ENCODE measurements at places on chromosomes 11 and 22.

DNA sequence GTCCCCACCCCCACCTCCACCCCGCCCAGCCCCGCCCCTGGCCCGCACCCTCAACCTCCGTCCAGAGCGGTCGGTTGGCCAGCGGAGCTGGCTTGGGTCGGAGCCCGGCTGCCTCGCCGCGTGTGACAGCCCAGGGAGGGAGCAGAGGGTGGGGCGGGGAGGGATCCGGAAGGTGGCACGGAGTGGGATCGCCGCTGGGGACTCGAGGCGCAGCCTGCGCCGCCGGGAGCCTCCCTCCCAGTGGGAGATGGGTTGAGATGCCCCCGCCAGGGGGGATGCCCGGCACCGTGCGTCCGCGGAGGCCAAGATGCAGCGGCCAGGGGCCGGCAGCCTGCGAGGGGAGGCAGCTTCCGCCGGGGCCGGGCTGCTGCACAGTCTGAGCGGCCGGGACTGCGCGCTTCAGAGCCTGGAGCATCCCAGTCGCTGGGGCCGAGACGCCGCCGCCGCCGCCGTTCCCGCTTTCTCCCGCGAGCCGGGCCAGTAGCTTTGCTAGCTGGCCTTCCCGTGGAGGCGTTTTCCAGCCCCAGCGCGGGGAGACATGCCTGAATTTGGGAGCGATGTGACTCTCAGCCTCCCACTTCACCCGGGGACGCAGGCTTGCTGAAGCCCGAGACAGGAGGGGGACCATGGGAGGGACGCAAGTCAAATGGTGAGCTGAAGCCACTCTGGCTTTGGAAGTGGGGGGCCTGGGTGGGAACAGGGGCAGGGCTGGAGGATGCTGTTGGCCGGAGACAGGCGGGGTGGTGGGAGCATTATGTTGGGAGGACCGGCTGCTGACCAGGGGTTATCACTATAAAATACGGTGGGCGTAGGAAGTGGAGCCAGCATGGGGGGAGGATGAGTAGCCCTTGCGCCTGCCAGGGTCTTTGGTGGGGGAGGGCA lies 40.2 kb downstream of the DIXDC1 start:
- DNase-seq, result no peak

- DNase-seq, result no peak
These were observed 43.4 kb upstream of the NFRKB start for GRCh38 chr11:129938764-129939163.

DNA sequence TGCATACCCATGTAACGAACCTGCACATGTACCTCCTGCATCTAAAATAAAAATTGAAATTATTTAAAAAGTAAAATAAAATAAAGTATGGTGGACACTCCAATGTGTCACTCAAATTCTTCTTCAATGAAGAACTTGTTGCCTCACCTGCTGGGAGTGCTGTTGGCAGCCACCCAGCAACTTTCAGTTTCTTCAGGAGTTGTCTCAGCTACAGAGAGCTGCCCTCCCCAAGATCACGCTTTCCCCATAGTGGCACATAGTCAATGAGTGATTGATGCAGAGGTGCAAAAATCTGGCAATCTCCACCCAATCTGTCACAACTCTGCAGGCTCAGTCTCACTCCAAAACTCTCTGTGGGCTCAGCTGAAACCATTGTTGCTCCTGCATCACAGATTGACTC lies 92.3 kb upstream of the C11orf87 start:
- no peak for DNase-seq

GRCh38 chr11:134731213-134731961 lies 319.3 kb upstream of the B3GAT1 start:
- DNase-seq, result no peak

DNA sequence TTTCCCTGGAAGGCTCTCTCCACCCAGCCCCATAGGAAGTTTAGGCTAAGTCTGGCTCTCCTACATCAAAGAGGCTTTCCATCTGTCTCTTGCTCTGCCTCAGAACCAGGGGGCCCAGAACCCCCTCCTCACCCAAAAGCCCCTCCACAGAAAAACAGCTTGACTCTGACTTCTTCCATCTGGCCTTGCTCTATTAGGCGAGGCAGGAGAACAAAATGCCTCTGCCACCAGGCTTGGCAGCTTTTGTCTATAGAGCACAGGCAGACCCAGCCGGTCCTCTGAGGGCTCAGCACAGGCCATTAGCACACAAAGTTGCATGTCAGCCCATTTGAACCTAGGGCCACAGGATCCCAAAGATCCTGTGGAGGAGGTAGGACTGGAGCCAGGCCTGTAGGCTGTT lies 75.7 kb upstream of the SUSD2 start:
- no peak for DNase-seq

- DNase-seq, result no peak
These were observed 195.0 kb upstream of the KIRREL3 start for GRCh38 chr11:127195501-127196120.

GRCh38 chr11:134358165-134358855 lies 26.5 kb downstream of the GLB1L2 start:
- no peak for DNase-seq

DNA sequence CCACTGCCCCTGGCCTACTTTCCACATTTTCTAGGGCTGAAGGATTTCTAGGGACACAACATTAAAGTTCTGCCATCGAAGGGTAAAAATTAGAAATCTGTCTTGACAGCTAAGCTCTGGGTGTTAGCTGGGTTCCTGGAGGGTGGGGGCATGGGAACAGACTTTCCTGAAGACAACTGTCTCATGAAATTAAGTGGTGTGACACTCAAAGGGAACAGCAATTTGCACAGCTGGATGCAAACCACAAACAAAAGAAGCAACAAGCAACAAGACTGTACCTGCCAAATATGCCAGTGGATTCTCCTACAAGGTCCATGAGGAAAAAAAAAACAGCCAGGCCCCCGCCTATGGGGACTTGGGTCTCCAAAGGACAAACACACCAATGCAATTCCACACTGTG lies 32.5 kb downstream of the WT1 start:
- no peak for DNase-seq

DNA sequence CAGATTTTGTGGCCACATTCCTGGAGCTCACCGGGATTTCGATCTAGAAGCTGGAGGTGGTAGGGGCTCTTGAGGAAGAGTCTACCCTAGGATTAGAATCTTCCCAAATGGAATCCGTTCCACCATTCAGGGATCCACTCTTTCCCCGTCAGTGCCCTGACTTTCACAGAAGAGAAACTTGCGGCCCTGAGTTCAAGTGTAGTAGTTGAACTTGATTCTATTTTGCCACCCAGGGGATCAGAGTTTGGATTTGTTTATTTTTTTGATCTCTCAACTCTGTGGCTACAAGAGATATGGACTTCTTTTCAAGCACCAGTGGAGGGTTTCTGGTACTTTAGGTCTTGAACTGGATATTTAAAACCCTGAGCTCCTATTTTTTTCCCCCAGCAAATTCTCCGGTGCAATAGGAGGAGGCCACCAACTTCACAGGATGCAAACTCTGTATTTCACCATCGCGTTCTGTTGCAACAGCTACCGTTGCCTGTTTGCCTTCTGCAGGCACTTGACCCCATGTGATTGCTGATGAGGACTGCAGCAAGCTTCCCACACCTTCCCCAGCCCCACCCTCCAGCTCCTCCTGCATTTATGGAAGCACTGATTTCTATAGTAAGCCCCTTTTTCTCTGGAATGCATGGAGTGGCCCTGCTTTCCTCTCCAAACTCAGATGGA lies 14.8 kb upstream of the MRGPRF start:
- DNase-seq, result no peak

GRCh38 chr11:40168414-40168813 lies 1291.0 kb downstream of the LRRC4C start:
- no peak for DNase-seq

- no peak for DNase-seq
These were observed 1077.9 kb downstream of the DLG2 start for GRCh38 chr11:84549217-84549616.

GRCh38 chr11:109564241-109564640 lies 142.3 kb downstream of the C11orf87 start:
- no peak for DNase-seq

DNA sequence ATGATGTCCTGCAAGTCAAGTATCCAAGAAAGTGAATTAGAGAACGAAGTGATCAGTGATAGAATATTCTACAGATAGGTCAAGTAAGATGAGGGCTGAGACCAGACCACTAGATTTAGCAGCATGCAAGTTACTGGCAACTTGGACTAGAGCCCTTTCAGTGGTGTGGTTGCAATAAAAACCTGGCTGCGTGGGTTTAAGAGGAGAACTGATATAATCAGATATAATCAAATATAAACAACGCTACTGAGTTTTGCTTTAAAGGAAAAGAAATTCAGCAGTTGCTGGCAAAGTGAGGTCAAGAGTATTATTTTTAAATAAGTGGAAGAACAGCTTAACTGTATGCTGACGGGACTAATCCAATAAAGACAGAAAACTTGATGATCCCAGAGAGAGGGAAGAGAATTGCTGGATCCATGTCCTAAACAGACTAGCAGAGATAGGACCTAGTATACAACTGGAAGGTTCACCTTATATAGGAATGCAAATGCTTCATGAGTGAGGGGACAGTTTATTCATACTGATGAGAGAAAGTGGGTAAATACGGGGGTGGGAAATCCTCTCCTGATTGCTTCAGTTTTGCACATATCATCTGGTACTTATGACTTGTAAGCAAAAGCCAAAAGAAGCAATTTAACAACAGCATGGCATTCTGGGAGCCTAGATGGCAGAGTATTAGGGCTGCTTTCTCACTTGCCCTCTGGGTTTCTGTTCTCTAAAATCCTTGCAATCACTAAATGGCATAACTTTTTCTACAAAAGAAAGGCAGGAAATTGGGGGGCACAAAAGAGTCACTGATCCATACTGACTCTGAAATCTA lies 146.2 kb downstream of the RBFOX2 start:
- DNase-seq, result no peak

DNA sequence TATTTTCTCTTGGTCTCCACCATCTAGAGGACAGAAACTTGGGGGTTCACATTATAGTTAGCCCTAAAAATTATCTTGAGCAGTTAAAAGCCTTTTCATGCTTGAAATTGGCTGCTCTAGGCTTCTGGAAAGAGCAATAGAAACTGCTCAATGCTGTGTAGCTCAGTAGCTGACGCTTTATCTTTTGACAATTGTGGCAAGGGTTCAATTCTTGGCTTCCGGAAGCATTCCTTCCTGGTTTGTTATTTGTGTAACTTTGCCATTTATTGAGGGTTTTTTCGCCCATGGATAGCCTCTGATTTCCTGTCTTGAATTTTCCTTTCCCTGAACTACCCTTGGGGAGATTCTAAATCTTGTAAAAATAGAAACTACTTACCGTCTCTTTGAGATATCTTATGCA lies 10.3 kb upstream of the OR56A1 start:
- DNase-seq, result no peak

GRCh38 chr11:123477205-123477907 lies 47.3 kb downstream of the GRAMD1B start:
- no peak for DNase-seq

DNA sequence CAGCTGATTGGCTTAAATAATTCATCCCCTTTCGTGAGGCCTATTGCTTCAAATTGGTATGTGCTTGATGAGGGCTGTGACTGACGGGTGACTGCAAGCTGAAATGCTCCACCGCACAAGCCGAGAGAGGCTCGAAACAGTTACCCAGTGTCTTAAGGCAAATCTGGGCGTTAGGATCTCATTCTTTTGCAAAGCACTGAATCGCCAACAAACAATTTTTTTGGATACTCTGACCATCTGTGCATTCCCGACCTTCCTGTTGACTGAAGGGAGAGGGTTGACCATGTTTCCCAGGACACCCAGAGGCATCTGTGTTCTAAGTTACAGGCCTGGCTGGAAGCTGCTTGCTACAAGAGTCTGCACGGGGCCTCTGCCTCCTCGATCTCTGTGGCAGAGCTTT lies 32.1 kb downstream of the CACNG2 start:
- no peak for DNase-seq

DNA sequence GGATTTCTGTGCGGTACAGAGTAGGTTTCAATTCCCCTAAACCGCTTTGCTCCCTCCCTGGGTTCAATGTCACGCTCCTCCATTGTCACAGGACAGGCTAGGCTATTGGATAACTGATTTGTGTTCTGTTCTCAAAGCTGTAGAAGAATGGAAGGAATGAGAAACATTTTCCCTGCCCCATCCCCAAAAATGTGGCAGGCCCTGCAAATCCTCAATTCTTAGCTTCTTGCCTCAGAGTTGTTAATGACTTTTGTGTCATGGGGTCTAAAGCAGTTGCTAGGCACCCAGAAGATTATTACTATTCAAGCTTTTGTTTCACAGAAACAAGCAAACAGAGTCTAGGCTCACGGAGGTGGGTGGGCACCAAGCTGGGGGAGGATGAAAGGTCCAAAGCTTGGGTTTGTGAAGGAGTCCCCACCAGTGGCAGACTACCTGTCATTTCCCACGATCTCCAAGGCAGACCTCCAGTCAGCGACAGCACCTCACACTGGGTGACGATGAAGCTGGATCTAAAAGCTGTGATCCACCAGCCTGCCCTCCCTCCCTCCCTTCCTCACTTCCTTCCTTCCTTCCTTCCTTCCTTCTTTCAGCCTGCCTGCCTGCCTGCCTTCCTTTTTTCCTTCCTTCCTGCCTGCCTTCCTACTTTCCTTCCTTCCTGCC lies 1080.2 kb downstream of the OPCML start:
- DNase-seq, result no peak

DNA sequence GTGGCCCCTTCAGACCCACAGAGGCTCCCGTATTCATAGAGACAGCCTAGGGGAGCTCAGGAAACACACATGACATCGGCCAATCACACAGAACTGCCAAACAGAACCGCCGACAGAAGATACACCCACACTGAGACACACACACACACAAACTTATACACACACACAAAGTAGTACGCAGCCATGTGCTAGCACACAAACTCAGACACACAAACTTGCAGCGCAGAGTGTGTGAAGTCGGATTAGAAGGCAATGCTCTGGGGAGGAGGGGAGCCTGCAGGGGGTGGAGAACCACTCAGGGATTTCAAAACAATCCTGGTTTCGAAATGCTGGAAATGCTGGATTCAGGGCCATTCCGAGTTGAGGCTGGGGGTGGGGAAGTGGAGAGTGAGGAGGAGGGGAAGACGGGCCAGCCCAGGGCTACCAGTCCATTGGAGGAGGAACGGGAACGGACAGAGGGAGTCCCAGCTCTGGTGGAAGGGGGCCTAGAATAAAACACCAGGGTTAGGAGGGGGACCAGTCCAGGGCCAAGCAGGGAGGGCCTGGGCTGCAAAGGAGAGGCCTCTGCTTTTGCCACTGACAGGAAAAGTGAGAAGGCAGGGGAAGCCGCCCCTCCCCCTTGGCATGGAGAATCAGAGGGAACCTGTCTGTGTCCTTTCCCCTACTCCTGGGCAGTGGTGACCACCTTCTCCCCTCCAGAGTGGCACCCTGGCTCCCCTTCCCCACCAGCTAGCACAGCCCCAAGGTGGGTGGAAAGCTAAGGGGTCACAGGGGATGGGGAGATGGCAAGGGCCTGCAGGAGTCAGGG lies 4.4 kb downstream of the BCL9L start:
- DNase-seq, result no peak

DNA sequence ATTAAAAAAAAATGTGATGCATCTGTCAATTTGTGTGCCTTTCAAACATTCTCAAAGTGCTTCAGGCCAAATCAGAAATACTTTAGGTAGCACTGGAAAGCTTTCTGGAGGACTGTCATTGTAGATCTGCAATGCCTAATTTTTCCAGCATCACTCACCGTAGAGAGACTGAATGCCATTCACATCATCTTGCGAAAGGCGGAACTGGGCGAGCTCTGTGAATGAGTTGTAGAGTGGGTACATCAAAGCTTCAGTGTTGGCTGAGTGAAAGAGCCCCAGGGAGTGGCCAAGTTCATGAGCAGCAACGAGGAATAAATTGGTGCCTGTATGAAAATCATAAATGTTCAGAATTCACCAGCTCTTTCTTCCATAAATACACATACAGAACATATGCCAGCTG lies 4.0 kb downstream of the MMP10 start:
- no peak for DNase-seq

Measured in non-pigmented ciliary epithelial cell (primary cell).